ENCODE measurements at places on chromosomes 13 and 19. TPM values are rescaled to one million over a fixed set of nuclear protein-coding genes. Genes with fewer than 3 reads are reported as not detected.

GRCh38 chr19:10362259-10362658 is 18.1 kb downstream of the TYK2 start:
- DNase-seq, result no peak

DNA sequence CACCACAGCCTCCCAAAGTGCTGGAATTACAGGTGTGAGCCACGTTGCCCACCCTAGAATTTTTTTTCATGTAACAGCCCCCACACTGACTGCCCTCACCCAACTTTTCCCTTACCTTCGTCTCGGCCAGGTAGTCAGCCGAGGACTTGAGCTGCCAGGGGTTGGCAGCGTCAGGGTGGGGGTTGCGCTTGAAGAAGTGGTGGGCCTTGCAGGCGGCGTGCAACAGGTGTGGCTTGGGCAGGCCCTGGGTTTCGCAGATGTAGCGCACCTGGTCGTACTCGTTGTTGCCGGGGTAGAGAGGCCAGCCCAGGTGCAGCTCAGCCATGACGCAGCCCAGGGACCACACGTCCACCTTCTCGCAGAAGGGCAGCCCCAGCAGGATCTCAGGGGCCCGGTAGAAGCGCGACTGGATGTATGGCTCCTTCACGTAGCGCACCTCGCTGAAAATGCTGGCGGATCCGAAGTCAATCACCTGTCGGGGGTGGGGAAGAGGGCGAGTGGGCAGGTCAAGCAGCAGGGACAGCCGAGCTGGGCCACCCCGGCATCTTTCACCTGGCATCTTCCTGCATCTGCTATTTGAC is 6.2 kb downstream of the HIPK4 start:
- no peak for DNase-seq

The TNFRSF19 gene
- 21.4 TPM for total RNA-seq

DNA sequence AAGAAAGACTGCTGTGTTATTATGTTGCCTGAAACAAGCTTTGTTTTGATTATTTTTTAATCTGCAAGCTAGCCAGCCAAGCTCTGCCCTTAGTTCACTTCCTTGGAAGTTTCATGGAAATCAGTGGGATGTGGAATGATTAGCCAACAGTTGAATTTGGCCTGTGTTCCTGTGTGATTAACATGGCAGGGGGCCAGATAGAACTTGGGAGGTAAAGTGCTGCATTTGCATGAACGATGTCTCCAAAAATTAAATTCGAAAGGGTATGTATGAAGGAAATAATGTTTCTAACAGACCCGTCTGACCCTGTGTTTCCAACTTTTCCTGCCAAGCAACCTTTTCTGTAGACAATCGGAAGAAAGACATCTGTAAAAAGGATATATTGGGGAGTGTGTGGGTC is 32.2 kb downstream of the UFM1 start:
- DNase-seq, result no peak

- no peak for DNase-seq
Measured at GRCh38 chr13:37495046-37495445, 103.5 kb downstream of the POSTN start.

The FOSB gene
- 5.4 TPM for total RNA-seq

The SPACA6 gene
- 12.0 TPM for total RNA-seq

DNA sequence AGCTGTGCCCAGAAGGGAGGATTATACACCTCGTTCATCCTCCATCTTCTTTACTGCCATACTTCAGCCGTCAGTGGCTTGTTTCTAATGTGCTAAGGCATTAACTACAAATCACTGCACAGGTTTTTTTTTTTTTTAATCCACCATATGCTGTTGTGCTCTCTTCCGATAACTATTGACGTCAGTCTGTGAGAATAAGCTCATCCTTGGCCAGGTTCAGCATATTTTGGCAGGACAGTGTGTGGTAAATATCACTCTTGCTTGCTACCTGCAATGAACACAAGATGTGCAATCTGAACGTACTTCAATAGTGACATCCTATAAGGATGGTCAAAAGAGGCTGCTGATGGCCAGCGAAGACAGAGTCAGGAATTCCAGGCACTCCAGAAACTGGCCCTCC is 2030.7 kb upstream of the PCDH20 start:
- no peak for DNase-seq

DNA sequence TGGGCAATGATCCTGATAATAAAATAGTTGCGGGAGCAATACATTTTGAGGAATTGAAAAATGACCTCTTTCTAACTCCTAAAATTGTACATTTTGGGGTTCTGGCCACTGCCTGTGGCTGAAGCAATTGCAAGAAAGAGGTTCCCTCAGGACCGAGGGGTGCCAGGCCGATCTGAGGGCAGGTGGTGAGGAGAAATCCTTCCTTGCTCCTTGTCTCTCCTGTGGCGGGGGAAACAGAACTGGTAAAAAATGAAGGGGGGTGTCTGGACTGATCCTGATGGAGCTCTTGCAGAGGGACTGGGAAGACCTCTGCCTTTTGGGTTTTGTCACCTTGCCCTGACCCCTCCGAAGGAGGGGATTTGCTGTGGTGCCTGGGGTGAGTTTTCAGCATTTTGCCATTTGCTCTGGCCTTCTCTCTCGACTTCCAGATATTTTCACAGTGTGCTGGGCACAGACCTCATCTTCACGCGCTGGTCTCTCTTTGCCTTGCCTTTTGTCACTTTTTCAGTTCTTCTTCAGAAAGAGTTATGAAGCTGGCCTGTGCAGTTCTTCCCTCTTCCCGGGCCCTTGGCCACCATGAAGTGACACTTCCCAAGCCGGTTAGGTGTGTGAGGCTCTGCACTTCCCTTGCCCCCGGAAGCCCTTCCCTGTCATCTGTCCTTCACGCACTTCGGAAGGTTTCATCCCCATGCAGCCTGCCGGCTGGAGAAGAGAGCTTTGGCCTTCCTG is 22.2 kb downstream of the NFIX start:
- no peak for DNase-seq

- DNase-seq, result peak; percentile 3
Measured at GRCh38 chr13:75486146-75487062, 4.4 kb upstream of the TBC1D4 start.

DNA sequence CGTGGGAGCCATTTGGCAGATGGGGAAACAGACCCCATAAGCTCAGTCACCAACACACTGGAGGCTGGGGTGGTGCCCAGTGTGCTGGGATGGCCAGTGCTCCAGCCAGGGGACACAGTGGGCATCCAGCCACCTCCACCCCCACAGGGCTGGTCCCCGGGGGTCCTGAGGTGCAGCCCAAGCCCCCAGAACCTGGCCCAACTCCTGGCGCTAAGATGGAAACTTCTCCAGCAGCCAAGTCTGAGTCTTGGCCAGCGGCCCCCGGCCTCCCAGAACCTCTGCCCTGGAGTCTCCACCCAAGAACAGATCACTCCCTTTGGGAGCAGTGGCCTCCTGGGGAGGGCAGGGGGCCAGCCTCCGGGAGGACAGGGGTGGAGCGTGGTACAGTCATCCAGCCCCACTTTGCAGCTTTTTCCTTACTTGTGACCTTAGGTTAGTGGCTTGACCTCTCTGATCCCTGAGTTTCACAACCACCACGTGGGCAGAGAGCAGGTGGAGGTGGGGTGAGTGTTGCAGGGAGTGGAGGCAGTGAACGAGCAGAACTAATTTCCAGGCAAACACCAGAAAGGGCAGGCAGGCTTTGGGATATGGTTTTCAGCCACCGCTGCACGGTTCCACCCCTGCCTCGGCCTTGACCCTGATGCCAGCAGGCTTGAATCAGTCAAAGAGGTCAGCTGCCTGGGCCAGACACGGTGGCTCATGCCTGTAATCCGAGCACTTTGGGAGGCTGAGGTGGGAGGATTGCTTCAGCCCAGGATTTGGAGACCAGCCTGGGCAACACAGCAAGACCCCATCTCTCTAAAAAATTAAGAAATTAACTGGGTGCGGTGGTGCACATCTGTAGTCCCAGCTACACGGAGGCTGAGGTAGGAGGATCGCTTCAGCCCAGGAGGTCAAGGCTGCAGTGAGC is 4.3 kb upstream of the NRTN start:
- no peak for DNase-seq

- DNase-seq, result no peak
Measured at GRCh38 chr19:5993648-5994358, 15.9 kb upstream of the RANBP3 start.

Measured in neural progenitor cell (in vitro differentiated cells).